Adrenal gland (tissue), 19 donors: ENCODE measurements at places on chromosomes 7 and 10. TPM values are rescaled to one million over a fixed set of nuclear protein-coding genes. Genes with fewer than 3 reads are reported as not detected.

GRCh38 chr10:22765660-22766547, 51.5 kb upstream of the PIP4K2A start:
- H3K4me1 ChIP-seq: no peaks in the 10 kb centered on the region
- H3K27me3 ChIP-seq: no peaks in the 10 kb centered on the region
- H3K36me3 ChIP-seq: no peaks in the 10 kb centered on the region

DNA sequence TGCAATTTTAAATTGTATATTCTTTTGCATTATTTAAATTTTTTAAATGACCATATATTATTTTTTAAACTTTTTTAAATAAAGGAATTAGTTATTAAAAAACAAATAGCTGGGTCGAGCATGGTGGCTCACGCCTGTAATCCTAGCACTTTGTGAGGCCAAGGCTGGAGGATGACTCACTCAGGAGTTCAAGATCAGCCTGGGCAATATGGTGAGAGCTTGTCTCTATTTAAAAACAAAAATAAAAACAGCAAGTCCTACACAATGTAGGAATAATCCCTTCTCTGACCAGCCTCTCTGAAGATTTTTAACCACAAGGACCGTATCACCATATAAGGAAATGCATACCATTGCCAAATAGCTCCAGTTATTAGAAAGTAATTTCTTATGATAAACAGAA, 19.6 kb downstream of the NOC3L start:
- H3K36me3 ChIP-seq: no peaks in the 10 kb centered on the region
- no peak overlapping the region for H3K4me3 ChIP-seq
- DNase-seq: peak; percentile 36
- no peaks in the 10 kb centered on the region for H3K4me1 ChIP-seq

DNA sequence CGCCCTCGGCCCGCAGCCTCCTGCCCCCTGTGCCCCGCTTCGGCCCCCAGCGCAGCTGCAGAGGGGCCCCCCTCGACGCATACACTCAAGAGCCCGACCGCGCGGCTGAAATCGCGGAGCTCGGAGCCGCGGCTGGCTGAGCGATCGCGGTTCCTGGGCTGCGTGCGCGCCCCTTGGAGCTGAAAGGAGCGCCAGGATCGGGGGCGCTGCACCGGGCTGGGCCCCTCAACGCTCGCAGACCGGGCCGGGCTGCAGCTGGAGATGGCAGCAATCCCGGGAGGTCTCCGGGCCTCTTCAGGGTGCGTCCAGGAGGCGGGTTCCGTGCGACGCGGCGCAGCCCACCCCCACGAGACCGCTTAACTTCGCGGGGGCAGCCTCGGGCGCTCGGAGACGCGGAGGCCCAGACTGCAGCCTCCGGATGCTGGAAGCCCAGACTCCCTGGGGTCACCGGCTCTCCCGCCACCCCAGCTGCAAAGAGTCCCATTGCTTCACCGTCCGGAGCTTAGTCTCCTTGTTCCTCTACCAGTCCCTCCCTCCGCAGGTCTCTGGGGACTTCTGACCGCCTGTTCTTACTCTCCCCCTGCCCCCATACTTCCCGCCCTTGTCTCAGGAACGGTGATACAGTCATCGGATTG, 73.0 kb upstream of the LRRC4 start:
- no peaks in the 10 kb centered on the region for H3K36me3 ChIP-seq
- H3K4me3 ChIP-seq: peak overlapping the region; percentile 37
- DNase-seq: no peak
- no peak overlapping the region for H3K27ac ChIP-seq
- peaks cover 3% of the 10 kb centered on the region for H3K27me3 ChIP-seq

GRCh38 chr7:128154504-128154903, 86.6 kb upstream of the LEP start:
- no peaks in the 10 kb centered on the region for H3K4me1 ChIP-seq
- peaks cover 7% of the 10 kb centered on the region for H3K27me3 ChIP-seq
- no peaks in the 10 kb centered on the region for H3K36me3 ChIP-seq
- H3K4me3 ChIP-seq: no peak overlapping the region
- no peak for DNase-seq
- H3K27ac ChIP-seq: no peak overlapping the region

GRCh38 chr7:108310351-108310750, 145.9 kb downstream of the NRCAM start:
- H3K27me3 ChIP-seq: no peaks in the 10 kb centered on the region
- no peaks in the 10 kb centered on the region for H3K36me3 ChIP-seq
- no peak overlapping the region for H3K4me3 ChIP-seq
- peaks cover under 1% of the 10 kb centered on the region for H3K4me1 ChIP-seq
- no peak for DNase-seq

GRCh38 chr7:120404042-120404441, 131.1 kb downstream of the KCND2 start:
- DNase-seq: no peak
- H3K27ac ChIP-seq: no peak overlapping the region
- H3K4me3 ChIP-seq: no peak overlapping the region
- H3K36me3 ChIP-seq: no peaks in the 10 kb centered on the region
- no peaks in the 10 kb centered on the region for H3K27me3 ChIP-seq
- H3K4me1 ChIP-seq: no peaks in the 10 kb centered on the region

DNA sequence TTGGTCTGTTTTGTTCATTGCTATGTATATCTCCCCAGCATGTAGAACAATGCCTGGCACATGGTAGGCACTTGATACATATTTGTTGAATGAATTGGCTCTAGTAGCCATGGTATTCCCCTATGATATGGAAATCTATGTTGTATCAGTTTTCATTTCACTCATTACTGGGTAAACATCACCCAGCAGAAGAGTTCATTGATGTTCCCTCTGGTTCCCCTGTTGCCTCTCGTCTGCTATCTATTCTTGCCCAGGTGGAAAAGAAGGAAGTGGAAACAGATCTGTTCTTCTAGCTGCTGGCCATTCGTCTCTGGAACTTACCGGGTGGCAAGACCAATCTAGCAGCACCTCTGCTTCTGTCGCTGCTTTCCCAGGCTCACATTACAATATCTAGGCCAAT, 71.5 kb downstream of the LRRC4 start:
- H3K27me3 ChIP-seq: no peaks in the 10 kb centered on the region
- H3K4me1 ChIP-seq: peaks cover 3% of the 10 kb centered on the region
- no peak overlapping the region for H3K27ac ChIP-seq

- no peaks in the 10 kb centered on the region for H3K4me1 ChIP-seq
- H3K36me3 ChIP-seq: no peaks in the 10 kb centered on the region
- H3K27ac ChIP-seq: no peak overlapping the region
- DNase-seq: no peak
These were observed 7.0 kb downstream of the FAM221A start for GRCh38 chr7:23687011-23687410.

DNA sequence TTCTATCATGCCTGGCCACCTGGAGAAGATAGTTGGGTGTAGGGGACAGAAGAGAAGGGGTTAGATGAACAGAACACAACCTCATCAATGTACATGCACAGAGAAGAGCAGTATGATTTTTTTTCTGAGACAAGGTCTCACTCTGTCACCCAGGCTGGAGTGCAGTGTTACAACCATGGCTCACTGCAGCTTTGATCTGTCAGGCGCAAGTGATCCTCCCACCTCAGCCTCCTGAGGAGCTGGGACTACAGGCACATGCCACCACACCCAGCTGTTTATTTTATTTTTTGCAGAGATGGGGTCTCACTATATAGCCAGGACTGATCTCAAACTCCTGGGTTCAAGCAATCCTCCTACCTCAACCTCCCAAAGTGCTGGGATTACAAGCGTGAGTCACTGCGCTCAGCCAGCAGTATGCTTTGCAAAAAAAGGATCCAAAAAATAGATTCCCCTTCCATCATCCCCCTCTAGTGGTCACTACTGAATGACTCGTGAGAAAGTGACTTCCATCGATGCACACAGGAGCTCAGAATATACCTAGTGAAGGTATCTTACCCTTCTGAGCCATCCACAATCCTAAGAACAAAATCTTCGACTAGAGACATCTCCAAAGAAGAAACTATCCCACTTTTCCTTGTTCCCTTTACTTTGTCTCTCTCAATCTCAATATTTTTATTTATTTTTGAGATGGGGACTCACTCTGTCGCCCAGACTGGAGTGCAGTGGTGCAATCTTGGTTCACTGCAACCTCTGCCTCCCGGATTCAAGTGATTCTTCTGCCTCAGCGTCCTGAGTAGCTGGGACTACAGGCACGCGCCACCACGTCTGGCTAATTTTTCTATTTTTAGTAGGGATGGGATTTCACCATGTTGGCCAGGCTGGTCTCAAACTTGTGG, 21.0 kb downstream of the ZCWPW1 start:
- no peaks in the 10 kb centered on the region for H3K36me3 ChIP-seq
- no peak overlapping the region for H3K4me3 ChIP-seq
- DNase-seq: peak; percentile 71
- H3K4me1 ChIP-seq: no peaks in the 10 kb centered on the region

PAPOLB gene
- 0.04 TPM for polyA plus RNA-seq

TMEM236 gene
- 0.72 TPM for polyA plus RNA-seq

PRLHR gene
- polyA plus RNA-seq: 1.3 TPM

CYP3A7 gene
- polyA plus RNA-seq: 0.20 TPM

GRID2IP gene
- 0.24 TPM for polyA plus RNA-seq

TMEM225B gene
- 2.7 TPM for polyA plus RNA-seq

CYP51A1 gene
- polyA plus RNA-seq: 21.5 TPM

OR2A42 gene
- 0.07 TPM for polyA plus RNA-seq

ORC5 gene
- polyA plus RNA-seq: 32.3 TPM
